WERI-Rb-1 (cell line): ENCODE measurements at places on chromosomes 13 and 19.

DNA sequence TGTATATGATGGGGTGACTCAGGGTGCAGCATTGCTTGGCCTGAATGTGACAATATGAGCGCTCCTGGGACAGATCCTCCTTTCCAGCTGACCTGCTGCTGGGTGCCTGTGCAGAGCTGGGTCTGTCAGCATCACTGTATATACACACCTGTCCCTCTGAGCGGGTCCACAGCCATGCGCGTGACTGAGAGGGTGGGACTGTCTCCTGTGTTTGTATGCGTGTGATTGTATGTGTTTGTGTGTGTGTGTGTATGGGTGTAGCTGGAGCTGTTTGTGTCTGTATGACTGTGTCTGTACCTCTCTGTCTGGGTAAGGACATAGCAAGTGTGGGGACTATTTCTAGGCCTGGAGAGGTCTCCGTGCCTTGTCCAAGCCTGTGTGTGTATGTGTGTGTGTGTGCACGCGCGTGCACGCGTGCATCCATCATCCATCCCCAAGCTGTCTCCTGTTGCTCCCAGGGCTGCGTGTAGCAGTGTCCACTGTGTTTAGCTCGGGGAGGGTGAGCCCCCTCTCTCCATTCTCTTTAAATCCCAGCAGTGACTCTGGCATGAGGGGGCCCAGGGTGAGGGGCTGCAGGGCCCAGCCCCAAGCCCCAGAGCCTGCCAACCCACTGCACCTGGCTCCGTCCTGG, 8.3 kb downstream of the IGLON5 start:
- no peak for DNase-seq

GRCh38 chr19:30760014-30760413, 387.8 kb downstream of the ZNF536 start:
- DNase-seq, result no peak

GRCh38 chr13:109728791-109729731, 57.3 kb downstream of the IRS2 start:
- no peak for DNase-seq

- DNase-seq, result no peak
These were observed 53.6 kb downstream of the NWD1 start for GRCh38 chr19:16773259-16773658.

DNA sequence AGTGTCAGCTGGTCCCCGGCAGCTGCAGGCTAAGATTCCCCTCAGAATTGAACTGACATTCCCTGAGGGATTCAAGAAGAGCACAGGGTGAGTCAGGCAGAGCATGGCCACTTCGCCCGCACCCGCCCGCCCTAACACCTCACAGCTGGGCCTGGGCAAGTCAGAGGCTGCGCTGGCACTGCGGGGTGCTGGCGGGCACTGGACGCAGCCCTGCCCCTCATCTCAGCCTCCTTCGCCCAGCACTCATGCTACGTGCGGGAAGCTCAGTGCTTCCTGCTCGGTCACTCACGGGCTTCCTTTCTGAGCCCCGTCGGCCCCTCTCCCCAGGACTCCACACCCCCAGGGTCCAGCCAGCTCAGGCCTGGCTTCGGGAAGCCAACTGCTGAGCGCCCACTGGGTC, 56.9 kb downstream of the MLLT1 start:
- DNase-seq, result no peak

DNA sequence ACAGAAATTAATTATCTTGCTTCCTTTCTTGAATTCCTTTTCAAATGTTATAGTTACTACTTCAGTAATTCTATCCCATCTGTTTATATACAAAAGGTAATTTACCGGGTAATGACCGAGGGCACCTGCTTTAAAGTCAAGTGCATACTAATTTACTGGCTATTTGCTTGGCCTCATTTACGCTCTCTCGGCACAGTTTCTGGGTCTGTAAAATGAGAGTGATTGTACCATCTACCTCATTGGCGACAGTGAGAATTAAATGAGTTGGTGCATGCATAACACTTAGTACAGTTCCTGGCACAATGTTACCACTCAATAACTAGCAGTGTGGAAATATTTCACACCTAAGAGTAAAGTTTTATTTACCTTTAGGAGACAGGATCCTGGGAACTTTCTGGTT, 111.6 kb downstream of the GGACT start:
- DNase-seq, result no peak

- DNase-seq, result no peak
These were observed 60.5 kb downstream of the ATP7B start for GRCh38 chr13:51950722-51951121.

- DNase-seq, result no peak
These were observed 135.2 kb downstream of the SUCLA2 start for GRCh38 chr13:47865883-47866282.

DNA sequence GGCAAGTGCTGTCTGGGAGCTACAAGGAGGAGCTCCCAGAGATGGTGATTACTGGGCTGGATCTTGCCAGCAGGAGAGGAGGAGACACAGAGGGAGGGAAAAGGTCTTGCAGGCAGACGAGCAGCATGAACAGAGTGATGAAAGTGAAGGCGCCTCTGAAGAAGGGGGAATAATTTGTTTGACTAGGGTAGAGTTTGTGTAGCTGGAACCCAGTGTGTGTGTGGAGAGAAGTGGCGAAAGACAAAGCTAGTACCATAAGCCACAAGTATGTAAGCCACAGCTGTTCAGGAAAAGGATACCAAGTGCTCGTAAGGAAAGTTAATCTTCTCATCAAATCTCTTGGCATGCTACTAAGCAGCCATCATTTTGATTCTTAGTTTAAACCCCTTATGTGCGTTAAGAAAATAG, 5.4 kb downstream of the FLT1 start:
- DNase-seq, result no peak

DNA sequence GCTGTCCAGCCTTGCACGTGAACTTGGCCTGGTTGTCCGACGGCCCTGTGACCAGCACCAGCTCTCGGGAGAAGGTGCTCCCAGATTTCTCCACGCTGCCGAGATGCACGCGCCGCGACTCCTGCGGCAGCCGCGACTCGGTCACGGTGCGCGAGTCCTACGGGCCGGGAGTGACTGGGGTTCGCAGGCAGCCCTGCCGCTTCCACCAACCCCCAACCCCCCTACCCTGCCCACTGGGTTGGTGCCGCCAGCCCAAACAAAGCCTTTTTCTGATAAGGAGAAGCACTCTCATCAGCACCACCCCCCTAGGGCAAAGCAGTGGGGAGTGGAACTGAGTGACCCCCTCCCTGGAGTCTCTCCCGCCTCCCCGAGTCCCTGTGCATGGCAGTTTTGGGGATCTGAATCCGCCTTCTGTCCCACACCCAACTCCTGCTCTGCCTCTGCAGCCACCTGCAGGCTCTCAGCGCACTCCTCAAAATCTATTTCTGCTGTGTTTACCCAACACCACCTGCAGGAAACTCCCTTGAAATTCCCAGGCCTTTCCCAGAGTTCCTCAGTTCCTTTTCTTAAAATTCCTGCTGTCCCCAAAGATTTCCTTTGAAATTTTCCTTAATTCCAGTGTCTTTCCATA, 6.2 kb downstream of the NPHS1 start:
- DNase-seq, result no peak

DNA sequence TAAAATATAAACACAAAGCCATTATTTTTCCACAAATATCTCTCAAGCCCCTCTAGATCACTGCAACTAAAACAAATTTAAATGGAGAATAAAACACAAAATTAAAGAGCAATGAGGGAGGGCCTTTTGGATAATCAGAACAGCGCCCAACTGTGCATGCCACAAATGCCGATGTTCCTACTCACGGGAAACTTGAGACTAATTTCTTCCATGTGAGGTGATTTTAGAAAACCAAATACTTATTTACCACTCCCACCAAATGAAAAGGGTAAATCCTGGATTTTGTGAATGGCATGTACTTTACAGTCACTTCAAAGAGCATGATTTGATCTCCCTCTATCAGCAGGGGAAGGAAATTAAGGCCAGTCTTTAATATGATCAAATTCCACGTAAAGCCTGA, 74.8 kb downstream of the SLC7A1 start:
- DNase-seq, result no peak

GRCh38 chr13:92838786-92839185, 387.8 kb upstream of the GPC6 start:
- DNase-seq, result no peak

DNA sequence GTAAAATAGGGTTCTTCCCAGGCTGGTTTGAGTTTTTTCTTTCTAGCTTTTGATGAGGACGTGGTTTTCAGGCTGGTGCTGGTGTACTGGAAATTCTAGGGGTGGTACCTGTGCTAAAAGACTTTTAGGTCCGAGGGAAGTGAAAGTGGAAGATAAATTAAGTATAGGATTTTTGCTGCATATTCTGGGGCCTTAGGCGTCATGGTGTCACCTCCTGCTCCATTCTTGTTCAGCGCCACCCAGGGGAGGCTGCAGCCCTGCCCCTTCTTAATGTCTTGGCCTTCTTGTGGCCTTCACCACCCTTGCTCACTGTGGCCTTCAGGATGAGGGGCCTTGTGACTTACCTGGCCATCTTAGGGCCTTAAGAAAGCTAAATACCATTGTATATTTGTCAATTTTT, 12.4 kb downstream of the ZNF552 start:
- no peak for DNase-seq

DNA sequence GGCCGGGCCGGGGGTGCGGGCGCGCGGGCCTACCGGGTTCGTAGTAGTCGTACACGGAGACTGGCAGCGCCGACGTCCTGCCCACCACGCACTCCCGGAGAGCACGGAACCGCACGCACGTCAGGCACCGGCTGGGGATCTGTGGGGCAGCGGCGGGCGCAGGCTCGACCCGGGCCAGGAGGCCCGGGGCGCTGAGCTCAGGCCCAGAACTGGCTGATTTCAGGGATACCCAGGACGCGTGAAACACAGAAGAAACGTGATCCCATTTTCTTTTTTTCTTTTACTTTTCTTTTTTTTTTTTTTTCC, 9.0 kb downstream of the F2RL3 start:
- no peak for DNase-seq

DNA sequence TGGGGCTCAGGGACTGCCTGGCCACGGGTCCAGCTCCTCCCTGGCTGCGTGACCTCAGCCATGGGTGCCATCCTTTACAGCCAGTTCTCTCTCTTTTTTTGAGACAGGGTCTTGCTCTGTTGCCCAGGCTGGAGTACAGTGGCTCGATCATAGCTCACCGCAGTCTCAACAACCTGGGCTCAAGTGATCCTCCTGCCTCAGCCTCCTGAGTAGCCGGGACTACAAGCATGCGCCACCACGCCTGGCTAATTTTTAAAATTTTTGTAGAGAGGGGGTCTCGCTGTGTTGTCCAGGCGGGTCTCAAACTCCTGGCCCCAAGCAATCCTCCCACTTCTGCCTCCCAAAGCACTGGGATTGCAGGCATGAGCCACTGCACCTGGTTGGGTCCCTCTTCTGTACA, 75.4 kb downstream of the PTPRS start:
- no peak for DNase-seq

GRCh38 chr19:17244618-17245534, 843 bp downstream of the NR2F6 start:
- DNase-seq, result no peak

DNA sequence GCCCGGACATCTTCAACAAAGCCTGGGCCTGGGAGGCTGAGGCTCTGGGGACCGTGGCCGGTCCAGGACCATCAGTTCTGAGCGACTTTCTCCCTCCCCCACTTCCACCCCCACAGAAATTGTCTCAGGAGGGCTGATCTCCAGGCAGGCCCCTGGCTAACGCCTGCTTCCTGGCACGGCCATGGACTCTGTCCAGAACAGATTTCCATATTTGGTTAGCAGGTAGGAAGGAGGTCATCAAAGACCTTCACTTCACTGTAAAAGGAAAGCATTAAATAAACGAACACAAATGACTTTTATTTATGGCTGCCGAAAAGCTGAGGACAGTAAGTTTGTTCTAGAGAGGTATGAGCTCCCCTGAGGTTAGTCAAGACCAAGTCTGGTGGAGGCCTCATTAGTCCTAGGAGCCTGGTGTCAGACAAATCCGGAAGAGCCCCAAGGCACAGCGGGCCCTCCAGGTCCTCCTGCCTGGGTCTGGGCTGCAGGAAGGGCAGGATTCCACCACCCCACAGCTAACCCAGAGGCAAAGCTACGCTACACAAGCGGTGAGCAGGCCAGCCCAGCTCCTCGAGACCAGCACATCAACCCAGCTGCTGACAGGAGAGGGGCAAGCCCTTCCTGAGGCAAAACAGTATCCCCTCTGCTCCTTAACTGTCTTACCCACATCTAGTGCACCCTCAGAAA, 4.6 kb upstream of the PLPP2 start:
- no peak for DNase-seq

GRCh38 chr13:95452375-95452774, 100.1 kb upstream of the CLDN10 start:
- DNase-seq, result no peak

GRCh38 chr19:45409557-45409920, 3.1 kb downstream of the POLR1G start:
- no peak for DNase-seq

DNA sequence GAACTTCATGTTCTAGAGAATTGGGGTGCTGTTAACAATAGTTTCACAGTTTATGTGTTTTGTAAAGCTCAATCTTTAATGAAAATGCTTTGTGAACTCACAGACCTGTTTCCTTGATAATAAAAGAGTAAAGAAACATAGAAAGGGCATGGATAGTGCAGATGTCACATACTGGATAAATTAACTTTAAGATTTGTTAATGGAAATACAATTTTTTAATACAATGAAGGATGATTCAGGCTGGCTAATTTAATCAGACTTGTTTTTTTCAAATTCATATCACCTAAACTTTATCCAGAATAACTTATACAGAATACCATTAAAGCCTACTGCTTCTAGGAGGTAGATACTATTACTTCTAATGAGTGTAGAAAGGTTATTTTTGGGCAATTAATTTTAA, 1033.5 kb upstream of the SLC10A2 start:
- DNase-seq, result no peak

DNA sequence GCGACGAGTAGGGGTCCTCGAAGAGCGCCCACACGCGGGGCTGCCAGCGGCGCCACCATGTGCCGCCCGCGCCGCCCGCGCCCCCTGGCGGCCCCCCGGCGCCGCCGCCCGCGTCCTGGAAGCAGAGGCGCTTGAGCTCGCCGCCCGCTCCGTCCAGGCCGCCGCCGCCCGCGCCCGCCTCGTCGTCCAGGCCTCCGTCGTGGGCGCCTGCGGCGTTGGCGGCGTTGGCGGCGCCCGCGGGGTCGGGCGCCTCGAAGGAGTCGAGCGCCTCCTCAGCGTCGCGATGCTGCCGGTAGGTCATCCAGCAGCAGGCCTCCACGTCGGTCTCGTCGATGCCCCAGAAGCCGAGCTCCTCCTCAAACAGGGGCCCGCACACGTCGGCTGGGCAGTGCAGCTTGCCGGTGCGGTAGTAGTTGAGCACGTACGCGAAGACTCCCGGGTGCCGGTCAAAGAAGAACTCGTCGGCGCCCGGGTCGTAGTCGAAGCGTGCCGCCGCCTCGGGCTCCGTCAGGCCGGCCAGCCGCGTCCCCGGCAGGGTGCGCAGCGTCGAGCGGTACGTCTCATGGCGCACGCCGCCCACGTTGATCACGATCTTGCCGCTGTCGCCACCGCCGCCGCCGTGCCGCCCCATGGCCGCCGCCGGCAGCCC, 829 bp downstream of the KCNC3 start:
- no peak for DNase-seq
